Stimulated activated CD4-positive, alpha-beta T cell treated with anti-CD3 and anti-CD28 coated beads, Interleukin-15, amount 100 ng/mL, for 1 hour (primary cell): ENCODE measurements at places on chromosomes 2 and 18.

- DNase-seq: no peak
These were observed 46.5 kb downstream of the TMEFF2 start for GRCh38 chr2:192148241-192148619.

GRCh38 chr2:33213244-33213643, 263.2 kb upstream of the RASGRP3 start:
- DNase-seq: no peak

DNA sequence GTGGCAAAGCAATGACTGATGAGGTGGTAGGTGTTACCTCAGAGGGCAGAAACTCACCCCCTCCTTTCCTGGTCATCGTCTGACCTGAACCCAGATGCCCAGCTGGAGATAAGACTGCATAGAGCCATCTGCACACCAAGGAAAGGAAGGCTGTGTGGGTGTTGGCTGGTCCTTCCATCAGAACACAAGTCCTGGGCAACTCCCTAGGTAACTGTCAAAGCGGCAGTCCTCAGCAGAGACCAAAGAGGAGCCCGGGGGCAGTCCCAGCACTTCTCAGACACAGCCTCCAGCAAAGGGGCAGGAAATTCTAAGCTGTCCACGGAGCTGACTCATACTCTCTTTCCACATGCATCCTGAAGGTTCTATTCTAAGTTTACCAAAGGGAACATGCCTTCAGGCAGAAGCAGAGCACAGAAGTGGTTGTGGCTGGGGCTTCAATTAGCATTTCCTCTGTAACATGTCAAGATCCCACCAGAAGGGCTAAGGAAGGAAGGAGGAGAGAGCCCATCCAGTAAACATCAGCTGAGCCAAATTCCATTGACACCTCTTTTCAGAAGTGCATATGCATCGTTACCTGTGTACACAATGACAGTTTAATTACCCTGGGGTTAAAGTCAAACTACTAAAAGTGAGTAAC, 54.7 kb downstream of the SPRED2 start:
- no peak for DNase-seq

DNA sequence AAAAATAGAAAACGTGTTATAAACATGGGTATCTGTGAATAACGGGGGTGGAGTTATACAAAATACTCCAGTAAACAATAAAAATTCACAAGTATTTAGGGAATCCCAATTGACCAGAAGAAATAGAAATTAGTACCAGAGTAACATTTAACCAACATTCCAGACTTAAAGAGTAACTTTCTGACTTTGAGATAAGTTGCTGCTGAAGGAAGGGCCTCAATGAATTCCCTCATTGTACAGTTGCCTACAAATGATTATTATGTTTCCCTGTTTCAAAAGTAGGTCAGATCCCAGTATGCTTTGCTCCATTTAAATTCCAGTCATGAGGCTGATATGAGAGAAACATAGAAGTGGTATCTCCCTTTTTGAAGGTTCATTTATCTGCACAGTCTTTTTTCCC, 88.3 kb upstream of the KCNH7 start:
- DNase-seq: no peak

DNA sequence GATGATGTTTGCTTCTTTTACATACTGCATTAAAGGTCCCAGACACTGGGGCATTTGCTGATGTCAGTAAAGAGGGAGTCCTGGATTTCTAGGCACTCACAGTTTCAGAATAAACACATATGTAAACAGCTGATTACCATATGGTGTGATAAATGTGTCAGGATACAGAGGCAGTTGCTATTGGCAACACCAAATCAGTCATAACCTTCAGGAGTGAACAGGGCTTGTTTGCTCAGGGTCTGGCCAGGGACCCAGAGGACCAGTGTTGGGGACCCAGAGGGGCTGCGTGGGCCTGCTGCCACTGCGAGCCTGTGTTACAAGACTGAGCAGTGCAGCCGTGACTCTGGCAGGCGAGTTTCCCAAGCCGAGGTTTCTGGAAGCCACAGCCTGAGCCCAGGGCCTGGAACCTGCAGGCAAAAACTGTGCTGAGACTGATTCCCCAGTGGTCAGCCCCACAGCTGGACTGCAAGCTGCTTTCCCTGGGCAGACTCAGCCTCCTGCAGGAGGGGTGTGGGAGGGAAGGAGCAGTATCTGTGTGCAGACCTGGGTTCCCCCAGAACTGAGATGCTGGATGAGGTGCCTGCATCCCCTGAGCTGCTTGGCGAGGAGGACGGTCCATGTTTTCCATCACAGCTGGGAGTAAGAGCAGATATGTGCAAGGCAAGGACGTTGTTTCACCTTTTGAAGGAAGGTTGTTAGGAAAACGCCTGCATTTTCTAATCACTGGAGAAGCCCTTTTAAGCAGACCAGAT, 23.6 kb downstream of the ASAP2 start:
- no peak for DNase-seq

- no peak for DNase-seq
These were observed 492.4 kb upstream of the ACVR2A start for GRCh38 chr2:147352264-147353071.

DNA sequence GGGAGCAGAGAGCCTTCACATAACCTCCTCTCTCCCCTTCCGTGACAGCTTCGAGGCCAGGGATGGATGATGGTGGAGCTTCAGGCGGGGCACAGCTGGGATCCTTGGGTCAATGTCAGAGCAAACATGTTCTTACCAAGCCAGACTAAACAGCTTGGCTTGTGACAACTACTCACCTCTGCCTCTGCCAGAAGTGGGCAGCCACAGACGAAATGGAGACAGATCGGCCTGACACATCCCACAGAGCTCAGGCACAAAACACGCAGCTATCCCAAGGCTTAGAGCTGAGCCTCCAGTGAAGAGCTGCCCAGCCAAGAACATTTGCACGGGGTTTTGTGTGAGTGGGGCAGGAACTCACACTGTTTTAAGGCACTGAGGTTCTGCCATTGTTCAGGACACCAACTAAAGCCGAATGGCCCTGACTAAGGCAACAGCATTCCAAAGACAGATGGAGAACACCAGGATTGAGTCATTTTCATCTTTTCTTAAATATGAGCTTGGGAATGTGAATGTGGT, 12.8 kb downstream of the PXDN start:
- no peak for DNase-seq

DNA sequence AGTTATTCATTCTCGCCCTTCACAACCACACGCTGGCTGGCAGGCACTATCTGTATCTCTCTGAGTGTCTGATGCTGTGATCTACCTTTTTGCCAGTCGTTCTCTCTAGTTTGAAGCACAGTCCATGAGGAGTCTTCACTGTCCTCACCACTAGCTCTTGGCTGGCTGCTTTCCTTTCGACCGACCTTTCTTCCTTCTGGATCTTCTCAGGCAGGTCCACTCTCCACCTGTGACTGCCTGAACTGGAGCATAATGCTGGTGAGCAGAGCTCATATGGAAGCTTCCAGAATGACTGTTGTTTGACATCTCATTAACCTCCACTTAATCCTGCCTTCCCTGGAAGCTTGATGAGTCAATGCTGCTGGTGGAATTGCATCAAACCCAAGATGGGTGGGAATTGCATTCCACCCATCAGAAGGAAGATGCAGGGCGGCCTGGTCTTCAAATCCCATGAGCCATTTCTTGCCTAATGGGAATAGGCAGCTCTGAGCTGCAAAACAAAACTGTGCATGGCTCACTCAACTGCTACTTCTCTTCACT, 283.5 kb upstream of the HDAC4 start:
- DNase-seq: no peak

- DNase-seq: no peak
These were observed 33.0 kb upstream of the GLS start for GRCh38 chr2:190847504-190848081.

GRCh38 chr2:23449831-23450331, 64.9 kb downstream of the KLHL29 start:
- DNase-seq: no peak

- DNase-seq: no peak
These were observed 67.5 kb downstream of the CSRNP3 start for GRCh38 chr2:165536851-165537499.

DNA sequence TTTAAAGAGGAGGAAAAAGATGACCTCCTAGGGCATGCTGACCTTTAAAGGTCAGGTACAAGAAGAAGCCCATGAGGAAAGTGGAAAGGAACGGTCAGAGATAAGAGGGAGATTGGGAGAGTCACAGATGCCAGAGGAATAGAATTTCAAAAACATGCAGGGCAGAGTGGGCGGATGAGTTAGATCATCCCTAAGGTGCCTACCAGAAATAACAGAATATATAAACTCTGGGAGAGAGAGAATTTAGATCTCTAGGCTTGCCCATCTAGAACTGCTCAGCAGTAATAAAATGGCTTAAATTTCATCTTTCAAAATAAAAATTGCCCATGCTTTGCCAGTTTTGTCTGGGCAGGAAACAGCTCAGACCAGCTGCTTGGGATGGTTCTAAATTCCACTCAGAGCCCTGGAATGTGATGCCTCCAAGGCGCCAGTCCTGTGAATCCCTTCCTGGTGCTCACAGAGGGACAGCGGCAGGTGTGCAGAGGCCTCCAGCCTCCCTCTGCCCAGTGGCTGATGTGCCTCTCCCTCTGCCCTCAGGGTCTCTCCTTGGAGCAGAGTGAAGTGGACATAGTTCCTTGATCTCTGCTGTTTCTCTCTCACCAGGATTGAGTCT, 130.9 kb downstream of the ANTXR1 start:
- no peak for DNase-seq

DNA sequence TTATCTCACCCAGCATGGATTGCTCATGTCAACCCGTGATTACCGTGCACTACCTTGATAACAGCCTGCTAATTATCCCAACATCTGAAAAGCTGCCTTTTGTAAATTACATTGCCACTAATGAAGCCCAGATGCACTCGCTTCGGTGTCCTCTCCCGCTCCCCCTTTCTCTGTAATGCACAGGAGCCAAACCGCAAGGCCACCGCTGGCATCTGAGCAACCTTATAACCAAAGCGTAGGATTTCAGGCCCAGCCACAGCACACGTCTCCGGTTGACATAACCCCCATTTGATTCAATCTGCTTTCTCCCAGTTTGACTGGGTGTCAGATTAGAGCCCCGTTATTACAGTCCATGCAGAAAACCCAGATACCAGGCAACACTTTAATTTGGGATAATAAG, 341.2 kb downstream of the ALK start:
- DNase-seq: no peak

DNA sequence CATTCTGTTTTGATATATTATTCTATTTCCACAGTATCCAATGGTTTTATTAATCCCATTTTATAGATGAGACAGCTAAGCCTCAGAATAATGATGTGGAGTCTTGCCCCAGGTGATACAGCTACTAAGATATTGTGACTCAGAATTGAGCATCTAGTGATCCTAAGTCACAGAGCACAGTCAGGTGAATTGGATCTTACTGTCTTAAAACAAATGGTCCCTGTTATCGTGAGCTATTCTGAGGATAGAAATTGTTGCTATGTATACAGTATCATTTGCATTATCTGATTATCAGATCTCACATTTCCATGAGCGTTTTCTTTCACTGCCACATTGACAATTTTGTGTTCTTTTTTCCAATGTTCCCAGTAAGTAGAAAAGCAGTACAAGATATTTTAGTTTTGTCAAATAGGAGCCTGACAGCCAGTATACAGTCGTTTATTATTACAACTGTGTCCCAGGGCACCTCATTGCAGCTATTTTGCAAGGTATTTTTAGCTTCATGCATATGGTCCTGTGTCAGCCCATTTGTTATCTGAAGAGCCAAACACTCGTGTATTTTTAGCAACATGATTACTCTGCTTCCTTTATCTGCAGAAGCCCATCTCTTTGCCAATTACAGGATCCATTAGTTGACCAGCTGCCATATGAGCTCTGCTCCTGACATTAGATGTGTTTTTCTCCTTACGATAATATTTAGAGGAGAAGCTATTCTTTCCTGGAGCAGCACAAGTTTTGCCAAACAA, 25.1 kb upstream of the SGPP2 start:
- DNase-seq: no peak

DNA sequence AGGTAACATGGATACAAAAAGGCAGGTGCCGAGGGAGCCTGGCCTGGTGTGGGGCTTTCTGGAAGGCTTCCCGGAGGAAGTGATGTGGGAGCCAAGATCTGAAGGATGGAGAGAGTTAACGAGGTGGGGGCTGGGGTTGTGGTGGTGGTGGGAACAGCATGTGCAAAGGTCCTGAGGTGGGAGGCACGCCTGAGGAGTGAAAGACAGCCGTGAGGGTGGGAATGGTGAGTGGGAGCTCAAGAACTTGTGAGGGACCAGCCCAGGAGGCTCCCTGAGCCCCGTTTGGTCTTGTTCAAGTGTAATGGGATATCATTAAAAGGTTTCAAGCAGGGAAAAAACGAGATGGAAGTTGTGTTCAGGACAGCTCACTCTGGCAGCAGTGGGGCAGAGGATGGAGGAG, 35.2 kb downstream of the TRPM8 start:
- no peak for DNase-seq

- no peak for DNase-seq
These were observed 97.9 kb upstream of the DLX2 start for GRCh38 chr2:172200495-172201085.

DNA sequence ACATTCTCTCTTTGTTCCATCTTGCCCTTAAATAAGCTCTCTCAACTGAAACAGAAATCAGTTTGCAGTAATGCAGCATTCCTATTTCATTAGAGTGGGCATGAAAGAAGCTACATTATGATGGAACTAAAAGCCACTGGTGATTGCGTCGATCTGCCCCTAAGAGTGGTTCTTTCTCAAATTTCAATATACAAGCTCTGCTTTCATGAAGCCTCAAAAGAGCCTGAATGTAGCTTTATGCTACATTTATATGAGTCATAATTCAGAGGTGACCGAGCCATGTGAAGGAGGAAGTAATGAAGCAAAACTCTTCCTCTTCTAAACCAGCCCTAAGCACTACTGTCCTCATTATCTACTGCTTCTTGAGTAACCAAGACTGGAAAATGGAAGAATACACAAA, 64.8 kb upstream of the CYTIP start:
- DNase-seq: no peak

GRCh38 chr2:109311771-109312170, 182.8 kb downstream of the SH3RF3 start:
- no peak for DNase-seq

- DNase-seq: no peak
These were observed 251.4 kb upstream of the UBE2E3 start for GRCh38 chr2:180728928-180729559.

GRCh38 chr18:14930576-14930975, 182.6 kb downstream of the ANKRD30B start:
- DNase-seq: no peak

DNA sequence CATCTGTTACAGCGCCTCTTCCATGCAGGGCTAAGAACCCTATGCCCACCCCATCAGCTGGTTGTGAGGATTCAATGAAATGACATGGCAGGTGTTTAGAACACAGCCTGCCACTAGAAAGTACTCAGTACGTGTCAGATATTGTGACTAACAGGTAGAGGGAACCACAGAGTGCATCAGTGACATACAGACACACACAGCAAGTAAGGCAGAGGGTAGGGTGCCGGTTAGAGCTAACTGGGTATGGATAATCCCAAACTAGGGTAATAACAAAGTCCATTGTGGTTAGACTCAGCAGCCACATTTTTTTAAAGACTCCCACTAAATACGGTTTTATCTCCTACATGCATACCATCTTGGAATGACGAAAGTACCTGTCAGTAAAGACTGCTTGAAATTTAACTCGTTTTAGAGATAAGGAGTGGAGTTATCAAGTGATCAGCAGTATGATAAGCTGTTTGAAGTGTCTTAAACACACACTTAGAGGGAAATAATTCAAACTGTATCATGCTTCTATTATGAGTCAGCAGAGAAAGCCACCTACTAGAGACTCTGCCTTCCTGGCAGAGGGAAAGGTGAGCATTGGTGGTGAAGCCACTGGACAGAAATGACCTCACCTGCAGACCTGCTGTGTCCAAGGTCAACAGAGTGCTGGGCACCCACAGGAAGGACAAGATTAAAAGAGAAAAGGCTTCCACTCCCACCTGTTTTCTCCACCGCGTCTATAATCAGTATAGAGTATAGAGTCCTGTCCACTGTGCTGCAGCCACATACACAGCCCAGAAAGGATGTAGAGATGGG, 20.6 kb downstream of the MPPE1 start:
- no peak for DNase-seq
